ENCODE measurements at places on chromosomes 2 and 18.
A peak's percentile ranks its signal among the peaks of the same experiment; 100 is the strongest.

- DNase-seq, result no peak
These were observed 108.8 kb downstream of the NCK2 start for GRCh38 chr2:105853354-105854088.

GRCh38 chr2:176161825-176162626 is 4.9 kb downstream of the HOXD3 start:
- no peak for DNase-seq

DNA sequence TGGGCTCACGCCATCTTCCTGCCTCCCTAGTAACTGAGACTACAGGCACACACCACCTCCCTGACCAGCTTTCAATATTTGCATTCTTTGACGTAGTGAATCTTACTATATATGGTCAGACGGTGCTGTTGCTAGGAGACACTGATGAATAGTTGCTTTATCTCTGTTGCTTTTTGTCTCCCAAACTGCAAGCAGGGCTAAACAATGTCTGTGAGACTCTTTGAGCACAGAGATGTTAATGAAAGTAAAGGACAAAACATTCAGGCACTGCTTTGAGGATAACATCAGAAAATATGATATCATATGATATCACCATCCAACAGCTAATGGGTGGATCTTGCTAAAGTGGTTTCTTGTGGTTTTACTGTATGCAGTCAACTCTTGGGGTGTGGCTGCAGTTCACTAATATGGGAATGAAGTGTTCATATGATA is 43.0 kb downstream of the EMILIN2 start:
- no peak for DNase-seq

- no peak for DNase-seq
These were observed 62.7 kb upstream of the NFU1 start for GRCh38 chr2:69499966-69500365.

DNA sequence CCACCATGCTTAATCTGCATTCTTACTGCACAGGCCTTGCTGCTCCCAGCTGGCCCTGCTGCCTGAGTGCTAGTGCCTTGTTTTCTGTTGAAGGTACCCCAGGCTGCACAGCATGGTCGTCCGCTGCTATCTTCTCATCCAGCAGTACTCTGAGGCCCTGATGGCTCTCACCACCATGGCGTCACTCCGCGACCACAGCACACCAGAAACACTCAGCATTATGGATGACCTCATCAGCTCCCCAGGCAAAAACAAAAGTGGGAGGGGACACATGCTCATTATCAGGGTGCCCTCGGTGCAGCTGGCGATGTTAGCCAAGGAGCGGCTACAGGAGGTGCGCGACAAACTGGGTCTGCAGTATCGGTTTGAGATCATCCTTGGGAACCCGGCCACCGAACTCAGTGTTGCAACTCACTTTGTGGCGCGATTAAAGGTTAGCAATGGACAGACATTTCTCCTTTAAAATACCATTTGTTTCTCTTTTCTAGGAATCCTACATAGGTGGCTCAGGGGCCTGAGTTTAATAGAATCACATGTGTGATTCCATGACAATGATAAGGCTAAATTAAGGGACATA is 110.5 kb downstream of the ESCO1 start:
- DNase-seq, result no peak

DNA sequence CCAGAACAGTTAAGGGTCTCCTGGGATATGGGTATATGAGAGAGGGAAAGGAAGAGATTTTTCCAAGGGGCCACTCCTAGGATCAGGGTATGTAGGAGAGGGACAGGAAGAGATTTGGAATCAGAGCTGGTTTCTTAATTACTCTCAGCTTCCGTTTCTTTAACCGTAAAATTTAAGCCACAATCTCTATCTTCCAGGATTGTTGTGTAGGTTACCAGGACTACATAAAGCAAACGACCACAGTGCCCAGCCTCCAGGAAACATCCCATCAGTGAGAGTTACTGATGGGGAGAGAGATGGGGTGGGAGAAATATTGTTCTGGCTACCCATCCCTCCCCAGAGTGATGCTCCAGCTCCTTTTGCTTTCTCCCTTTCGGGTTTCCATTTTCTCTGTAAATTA is 114.6 kb upstream of the THUMPD2 start:
- no peak for DNase-seq

GRCh38 chr2:235467588-235467987 is 26.3 kb upstream of the AGAP1 start:
- DNase-seq, result no peak

GRCh38 chr2:76953733-76954347 is 568.3 kb downstream of the LRRTM4 start:
- peak; percentile 59 for DNase-seq

GRCh38 chr18:54608028-54608642 is 17.1 kb downstream of the DYNAP start:
- no peak for DNase-seq

DNA sequence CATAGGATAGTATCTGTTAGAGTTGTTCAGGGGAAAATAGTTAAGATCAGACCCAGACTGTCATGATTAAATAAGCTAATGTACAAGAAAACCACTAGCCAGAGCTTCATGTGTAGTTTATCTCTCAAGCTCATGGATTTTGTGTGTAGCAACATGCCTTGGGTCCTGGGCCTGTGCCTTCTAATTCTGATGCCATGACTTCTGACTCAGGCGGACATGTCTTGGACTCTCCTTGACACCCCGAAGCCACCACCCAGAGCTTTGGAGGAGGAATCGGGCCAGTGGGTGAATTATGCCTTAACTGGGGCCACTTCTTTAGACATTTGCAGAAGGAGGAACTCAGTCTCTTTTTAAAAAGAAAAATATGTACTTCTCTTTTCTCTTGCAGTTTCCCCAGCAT is 68.7 kb downstream of the NPAS2 start:
- no peak for DNase-seq

GRCh38 chr2:37982147-37982582 is 57.1 kb downstream of the RMDN2 start:
- peak; percentile 51 for DNase-seq

- DNase-seq, result no peak
These were observed 25.4 kb downstream of the SESTD1 start for GRCh38 chr2:179239195-179239594.

- no peak for DNase-seq
These were observed 232.7 kb downstream of the PRKCE start for GRCh38 chr2:45884126-45884525.

Measured in head of caudate nucleus (tissue), 42 donors.